IMR-90 (cell line): ENCODE measurements at places on chromosomes 7 and 10.

DNA sequence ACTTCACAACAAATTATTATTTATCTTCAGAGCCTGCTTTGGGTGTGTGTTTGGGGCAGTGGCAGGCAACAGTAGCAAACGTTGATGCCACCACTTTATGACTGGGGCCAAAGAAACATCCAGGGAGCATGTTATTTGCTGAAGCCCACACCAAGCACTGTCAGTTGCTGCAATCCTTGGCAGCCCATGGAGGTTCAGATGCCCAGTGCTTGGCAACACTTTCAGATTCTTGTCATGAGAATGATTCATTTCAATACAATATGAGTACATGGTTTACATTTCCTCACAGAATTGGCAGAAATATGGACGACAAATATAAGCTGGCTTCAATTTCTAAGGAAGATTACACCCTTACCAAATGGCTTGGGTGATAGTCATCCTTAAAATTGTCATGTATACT lies 46.5 kb upstream of the GLI3 start:
- no peak for DNase-seq

DNA sequence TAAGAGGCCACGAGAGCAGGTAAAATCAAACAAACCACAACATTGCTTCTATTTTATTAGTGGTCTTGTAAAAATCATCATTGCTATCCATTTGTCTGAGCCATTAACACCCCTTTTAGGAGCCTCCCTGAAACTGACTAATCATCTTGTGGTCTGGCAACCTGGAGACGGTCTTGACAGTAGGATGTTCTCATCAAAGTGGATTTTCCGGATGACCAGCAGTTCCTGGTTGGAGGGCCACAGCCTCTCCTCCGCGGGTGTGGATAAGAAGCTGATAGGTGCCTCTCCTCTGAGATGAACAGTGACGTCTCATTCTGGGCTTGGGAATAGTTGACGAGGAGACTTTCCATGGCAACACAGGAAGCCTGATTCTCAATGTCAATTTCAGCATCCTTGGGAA lies 490.7 kb downstream of the TYW1 start:
- DNase-seq = no peak

DNA sequence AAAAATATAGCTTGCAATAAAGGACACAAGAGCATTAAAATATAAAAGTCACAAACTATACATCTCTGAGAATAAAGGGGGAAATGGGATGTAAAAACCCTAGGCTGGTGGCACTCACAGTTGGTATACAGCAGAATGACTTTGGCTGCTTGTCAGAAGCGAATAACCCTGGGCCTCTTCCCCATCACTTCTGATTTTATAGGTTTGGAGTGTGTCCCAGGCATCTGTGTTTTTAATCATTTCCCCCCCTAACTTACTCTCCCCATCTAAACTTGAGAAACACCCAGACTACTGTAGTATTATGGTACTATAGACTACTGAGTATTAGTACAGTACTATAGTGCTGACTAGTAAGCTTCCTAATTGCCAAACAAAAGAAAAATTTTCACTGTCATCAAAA lies 1.8 kb upstream of the RPA3 start:
- DNase-seq = no peak

- no peak for DNase-seq
Measured at GRCh38 chr10:22344249-22344648, 1.0 kb upstream of the SPAG6 start.

DNA sequence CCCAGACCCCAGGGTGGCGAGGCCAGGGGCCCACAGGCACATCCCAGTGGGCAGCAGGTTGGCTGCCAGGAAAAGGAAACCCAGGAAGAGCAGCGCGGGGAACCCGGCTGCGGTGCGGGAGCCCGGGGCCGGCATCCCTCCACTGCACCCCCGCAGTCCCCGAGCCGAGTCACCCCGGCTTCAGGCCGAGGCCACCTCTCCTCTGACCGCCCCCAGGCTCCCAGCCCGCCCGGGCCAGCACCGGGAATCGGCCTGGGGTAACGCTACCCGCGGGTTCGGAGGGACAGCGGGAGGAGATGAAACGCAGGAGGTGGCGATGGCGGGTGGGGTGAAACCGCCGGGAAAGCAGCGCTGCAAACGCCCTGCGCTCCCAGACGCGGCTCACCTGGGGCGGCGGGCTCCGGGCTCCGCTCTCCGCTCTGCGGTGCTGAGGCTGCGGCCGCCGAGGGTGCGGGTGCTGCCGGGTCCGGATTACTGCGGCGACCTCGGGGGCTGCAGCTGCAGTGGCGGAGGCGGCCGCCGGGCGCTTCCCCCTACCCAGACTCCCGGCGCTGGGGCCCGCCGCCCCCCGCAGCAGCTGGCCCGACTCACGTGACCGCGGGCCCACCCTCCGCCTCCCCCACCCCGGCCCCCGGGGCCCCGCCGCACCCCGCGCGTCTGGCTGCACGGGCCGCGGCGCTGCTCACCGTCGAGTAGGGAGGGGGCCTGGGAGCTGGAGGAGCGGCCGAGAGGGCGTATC lies at the start of gene SCRN1:
Gene SCRN1, minus strand, starts transcription at position 545 of the 739 bp plus-strand sequence. CDS start 20,734 bp downstream, outside the sequence.
- peak; percentile 13 for DNase-seq

DNA sequence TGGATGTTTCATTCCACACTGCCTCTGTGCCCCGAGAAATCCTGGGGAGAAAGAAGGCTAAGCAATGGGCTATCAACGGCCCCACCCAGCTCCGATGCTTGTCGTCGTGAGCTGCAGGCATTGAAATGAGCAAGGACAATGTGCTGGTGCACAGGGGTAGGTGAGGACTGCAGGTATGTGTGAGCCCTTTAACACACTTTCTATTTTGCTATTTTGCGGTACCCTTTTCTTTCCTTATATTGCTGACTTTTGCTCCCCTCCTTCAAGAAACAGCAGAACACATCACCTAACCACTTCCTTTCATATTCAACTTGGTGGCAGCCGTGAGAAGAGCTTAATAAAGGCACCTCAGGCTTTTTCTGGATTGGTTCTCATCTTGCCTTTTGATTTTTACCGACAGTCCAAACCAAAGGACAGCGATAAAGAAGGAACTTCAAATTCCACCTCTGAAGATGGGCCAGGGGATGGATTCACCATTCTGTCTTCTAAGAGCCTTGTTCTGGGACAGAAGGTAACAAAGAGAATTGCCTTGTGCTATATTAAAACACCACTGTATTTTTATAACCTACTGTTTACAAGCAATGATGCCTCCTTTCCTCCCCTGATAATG lies 39.2 kb downstream of the AIFM2 start:
- no peak for DNase-seq

DNA sequence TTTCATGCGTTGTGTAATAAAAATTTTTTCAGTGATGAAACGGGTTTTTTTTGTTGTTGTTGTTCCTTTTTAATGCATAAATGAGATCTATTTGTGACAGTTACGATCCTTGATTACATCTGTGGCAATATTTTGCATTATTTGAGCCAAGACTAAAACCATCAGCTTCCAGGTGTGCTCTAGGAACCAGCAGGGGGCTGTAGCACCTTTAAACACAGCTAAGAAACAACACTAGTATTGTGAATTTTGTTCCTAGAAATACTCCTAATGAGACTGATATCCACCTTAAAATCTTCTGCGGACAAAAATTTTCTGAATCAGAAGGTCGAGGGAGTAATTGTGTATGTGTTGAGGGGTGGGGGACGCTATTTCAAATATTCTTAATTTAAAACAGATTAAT lies 52.6 kb downstream of the FGFBP3 start:
- no peak for DNase-seq

- no peak for DNase-seq
Measured at GRCh38 chr7:101690061-101690460, 61.0 kb upstream of the MYL10 start.

GRCh38 chr10:101535949-101536348 lies 52.1 kb downstream of the POLL start:
- no peak for DNase-seq

- DNase-seq = no peak
Measured at GRCh38 chr7:9945131-9945530, 1028.5 kb upstream of the PHF14 start.

DNA sequence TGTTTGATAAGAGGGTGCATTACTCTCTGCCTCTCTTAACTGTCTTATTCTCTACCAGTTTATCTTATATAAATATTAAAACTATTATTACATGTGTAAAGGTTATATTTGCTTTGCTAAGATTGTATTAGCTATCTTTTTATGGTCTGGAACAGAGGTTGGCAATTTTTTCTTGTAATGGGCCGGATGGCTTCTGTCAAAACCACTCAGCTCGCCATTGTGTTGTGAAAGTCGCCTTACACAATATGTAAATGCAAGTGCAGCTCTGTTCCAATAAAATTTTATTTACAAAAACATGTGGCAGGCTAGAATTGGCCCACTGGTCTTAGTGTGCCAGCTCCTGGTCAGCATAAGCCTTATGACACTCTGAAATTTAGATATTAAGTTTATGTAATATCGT lies 185.8 kb downstream of the SDK1 start:
- DNase-seq = no peak

DNA sequence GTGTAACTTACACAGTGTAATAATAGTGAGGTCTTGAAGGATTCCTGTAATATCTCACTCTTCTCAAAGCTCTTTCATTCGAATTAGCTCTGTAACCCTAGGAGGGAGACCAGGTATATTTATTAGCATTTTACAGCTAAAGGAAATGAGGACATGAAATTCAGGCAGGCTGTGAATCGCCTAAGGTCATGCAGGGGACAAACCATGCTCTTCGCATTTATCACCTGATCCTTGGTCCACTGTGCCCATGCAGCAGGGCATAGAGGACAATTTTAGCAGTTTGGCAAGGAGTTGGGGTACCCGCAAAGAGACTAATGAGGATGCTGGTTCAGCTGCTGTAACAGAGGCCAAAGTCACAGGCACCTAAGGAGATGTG lies 14.8 kb upstream of the LAMB1 start:
- DNase-seq = no peak

DNA sequence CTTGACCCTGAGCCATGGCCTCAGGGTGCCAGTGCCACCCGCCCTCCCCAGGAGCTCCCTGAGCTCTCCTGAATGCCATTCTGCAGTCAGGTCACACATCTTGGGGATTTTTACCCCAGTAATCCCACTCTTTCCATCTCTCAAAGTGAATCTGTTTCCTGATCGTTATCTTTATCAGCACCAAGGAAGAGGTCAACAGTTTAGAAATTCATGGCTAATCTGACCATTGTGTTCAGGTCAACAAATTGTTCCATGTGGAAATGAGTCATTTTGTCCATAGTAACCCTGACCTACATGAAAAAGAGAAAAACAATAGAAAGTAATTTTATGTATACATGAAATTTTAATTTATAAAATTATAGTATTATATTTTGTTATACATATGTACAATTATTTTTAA lies 28.8 kb upstream of the ZNF488 start:
- DNase-seq = no peak

GRCh38 chr7:131619336-131620305 lies 63.2 kb upstream of the PODXL start:
- DNase-seq = peak; percentile 42

DNA sequence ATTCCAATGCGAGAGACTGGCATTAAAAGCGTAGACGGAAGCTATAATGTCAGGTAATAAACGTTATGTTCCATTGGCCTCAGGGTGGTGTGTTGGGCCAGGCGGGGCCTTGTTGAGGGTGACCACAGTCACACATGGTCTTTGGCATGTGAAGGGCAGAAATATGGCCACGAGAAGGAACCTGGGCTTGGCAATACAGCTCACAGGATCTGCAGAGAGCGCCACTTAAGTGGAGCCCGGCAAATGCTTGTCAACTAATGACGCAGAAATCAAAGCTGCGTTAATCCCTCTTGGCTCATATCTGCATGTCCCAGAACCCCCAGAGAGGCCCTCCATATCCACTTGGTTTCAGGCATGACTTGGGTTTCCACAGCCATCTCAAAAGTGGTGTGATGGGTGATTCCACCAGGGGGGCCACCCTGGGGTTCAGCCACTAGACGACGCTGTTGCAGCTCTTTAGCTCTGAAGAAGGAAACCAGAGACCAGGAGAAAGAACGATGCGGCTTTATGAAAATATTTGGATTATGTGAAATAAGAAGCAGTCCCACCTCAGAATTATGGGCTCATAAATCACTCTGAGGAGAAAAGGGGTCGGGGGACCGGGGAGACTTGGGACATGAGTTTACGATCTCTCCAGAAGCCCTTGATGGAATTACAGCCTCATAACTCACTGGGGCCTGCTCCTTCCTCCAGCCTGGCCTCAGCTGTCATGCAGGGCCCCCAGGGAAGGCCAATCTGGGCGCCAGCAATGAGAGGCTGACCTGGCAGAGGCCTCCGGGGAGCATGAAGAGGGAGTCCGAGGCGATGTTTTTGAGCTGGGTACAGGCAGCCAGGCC lies 462.5 kb downstream of the PLXNA4 start:
- DNase-seq = no peak

DNA sequence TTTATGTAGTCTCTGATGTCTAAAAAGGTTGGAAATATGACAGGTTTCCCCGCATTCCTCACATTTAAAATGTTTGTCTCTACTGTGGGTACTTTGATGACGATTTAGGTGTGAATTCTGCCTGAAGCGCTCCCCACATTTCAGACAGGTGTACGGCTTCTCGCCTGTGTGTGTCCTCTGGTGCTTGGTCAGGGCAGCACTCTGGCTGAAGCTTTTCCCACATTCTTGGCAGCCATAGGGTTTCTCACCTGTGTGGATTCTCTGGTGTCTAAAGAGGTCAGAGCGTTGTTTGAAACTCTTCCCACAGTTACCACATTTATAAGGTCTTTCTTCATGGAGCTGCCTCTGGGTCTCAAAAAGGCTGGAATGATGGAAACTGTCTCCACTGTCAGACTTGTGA lies 6.3 kb downstream of the ZNF394 start:
- DNase-seq = no peak

GRCh38 chr10:61125560-61126170 lies 181.7 kb upstream of the RHOBTB1 start:
- no peak for DNase-seq

DNA sequence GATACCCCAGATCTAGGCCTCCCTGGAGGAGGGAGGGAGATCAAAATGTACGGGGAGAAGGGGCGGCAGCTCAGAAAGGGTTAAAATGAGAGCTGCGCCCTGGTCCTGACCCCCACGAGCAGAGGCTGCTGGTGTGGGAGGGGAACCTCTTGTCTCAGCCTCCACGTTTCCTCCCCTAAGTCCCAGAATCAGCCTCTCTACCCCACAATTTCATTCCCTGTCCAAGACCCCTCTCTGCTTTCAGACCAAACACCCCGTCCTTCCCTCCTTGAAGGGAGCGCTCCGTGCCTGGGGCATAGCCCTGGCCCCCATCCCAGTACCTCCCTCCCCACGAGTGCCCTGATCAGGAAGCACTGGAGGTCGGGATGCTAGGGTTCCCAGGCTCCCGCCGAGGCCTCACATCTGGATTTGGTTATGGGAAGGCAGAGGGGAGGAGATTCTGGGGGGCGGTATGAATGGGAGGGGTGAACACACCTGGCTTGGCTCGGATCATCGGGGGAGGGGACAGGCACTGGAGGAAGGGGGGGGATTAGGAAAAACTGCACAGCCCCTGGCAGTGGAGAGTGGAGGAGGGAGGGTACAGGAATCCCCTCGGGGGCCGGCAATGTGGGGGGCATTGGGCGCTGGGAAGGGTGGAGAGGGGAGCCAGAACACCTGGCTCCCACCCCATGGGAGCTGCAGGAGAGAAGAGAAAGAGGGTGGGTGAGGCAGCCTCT lies 2.7 kb downstream of the EPHB4 start:
- DNase-seq = no peak

DNA sequence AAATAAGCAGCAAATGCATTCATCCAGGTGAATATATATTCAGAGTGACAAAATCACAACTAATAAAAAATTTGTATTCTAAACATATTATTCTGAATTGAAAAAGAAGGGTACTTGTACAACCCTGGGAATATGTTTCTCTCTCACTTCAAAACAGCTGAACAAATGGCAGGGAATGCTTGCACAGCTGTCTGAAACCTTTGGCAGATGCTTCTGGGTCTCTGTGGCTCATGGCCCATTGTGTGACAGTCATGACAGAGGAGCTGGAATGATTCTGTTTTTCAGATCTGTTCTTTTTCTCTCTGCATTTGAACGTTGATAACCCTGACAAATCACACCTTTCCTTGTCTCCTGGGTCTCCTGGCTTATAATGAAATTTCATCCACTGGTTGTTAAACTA lies 275.7 kb upstream of the FZD1 start:
- DNase-seq = no peak
